ENCODE measurements at places on chromosomes 4 and X. TPM values are rescaled to one million over a fixed set of nuclear protein-coding genes. Genes with fewer than 3 reads are reported as not detected.
A peak's percentile ranks its signal among the peaks of the same experiment; 100 is the strongest.

- no peak for DNase-seq
Observed at GRCh38 chr4:30386266-30386895, 333.8 kb upstream of the PCDH7 start.

The TGIF2LX gene
- total RNA-seq, result not detected

The AKAP4 gene
- total RNA-seq, result not detected

DNA sequence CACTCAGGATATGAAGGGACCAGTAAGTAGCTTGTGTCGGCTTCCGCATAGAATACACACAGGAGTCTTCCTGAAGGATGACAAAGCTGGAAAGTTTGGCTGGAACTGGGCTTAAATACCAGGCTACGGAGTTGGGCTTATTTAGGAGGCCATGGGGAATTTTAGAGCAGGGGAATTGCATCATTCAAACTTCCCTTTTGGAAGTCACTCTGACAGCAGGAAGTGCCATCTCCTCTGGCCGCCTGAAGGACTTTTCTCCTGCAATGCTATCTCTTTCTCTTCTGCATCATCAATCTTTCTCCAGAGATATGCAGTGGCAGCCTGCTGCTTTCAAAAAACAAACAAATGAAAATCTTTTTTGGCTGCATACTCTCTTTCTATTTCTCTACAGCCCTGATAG, 48.4 kb upstream of the PAK3 start:
- no peak for DNase-seq

- no peak for DNase-seq
Observed at GRCh38 chr4:148268835-148269234, 173.4 kb downstream of the NR3C2 start.

The MAGEB1 gene
- total RNA-seq, result 0.33 TPM

DNA sequence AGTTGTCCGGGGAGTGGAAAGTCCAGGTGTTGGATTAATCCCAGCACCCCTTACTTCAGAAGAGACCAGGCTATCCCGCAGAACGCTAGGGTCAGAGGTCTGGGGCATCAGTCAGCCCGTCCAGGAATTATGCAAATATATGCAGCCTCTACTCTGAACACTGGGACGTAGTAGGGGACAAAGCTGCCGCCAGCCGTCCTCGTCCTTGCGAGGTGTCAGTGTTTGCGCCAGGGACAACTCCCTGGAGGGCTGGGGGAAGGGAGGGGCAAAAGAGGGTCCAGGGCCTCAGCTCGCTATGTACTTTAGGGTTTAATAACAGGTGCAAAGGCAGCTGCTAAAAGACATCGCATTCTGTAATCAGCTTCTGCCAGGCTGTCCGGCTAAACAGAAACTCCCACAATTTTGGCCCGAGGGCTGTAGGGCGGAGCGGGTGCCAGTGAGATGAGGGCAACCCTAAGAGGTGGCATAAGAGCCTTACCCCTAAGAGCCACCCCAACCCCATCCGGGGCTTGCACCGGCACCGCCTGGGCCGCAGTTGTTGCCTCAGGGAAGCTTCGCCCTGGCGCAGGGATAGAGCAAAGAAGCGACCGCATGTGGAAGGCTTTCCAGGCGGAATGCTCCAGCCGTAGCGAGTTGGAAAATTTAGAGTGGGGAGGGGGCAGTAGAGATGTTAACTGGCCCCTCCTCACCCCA, 8.4 kb downstream of the HAND2 start:
- no peak for DNase-seq

The EVC2 gene
- total RNA-seq, result 11.7 TPM

DNA sequence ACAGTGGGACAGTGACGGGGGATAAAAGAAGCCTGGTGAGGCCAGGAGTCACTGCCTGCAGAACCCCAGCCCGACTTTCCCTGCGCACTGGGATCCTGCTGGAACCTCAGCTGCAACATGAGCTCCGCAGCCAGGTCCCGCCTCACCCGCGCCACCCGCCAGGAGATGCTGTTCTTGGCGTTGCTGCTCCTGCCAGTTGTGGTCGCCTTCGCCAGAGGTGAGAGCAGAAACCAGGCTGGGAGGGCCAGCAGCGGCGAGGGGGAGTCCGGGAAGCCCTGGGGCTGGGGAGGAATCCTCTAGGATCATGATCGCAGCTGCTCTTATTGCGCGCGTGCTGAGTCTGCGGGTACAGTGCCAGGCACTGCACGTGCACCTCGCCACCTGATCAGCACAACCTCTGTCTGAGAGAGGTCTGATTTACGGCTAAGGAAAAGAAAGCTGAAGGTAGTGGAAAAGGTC, at the start of gene PF4V1:
TSS of gene PF4V1 (plus strand) at position 51 of the 459 bp plus-strand sequence. CDS start at position 118, 67 bp downstream.
- peak; percentile 93 for DNase-seq

DNA sequence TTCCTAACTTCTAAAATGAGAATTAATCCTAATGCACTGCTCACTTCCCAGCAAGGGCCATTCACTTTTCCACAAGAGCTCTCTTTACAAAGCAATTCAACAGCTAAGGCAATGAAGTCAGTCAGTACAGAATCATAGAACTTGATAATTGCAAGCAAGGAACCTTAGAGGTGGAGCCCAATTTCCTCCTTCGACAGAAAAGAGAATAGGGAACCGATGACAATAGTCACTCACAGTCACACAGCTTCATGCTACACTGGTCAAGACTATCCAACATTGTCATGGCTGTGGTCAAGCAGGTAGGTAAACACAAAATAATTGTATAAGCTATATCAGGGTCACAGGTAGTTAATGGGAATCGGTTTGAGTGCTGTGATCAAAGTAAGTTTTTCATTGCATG, 90.0 kb downstream of the ELOVL6 start:
- no peak for DNase-seq

- no peak for DNase-seq
Observed at GRCh38 chr4:53497487-53498244, 93.6 kb downstream of the LNX1 start.

DNA sequence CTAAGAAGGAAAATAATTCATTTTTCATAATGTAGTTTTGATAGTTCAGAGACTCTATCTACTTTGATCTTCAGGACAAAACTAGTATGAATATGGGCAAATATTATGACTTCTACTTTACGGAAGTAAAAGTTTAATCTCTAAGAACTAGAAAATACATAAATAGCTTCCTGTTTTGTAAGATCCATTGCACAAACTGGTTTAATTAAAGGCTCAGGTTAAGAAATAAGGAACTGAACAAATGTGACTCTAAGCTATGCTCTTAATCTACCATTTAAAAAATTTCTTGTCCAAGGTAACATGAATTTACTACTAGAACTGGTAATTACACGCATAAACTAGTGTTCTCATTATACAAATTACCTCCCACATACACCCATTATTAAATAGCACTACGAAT, 360.6 kb downstream of the INPP4B start:
- DNase-seq, result no peak

GRCh38 chr4:146439999-146440398, 81.7 kb downstream of the SLC10A7 start:
- DNase-seq, result no peak

The CCSER1 gene
- total RNA-seq, result 1.7 TPM

- DNase-seq, result no peak
Observed at GRCh38 chrX:53403535-53403934, 18.9 kb downstream of the SMC1A start.

DNA sequence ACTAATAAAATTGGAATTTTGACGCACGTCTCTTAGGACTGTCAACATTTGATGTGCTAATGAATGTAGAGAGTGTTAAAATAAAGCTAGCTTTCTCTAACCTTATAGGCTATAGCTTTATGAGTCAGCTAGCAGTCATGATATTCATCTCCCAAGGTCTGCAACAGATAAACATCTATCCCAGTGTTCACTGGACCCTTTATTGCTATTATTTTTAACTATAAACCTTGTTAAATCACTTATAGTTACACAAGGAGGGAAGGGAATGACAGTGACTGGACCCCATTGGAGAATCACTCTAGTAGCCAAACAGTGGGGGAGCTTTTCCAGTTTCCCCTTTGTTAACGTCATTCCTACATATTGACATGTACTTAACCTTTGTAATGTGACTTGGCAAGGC, 67.9 kb upstream of the SHISA3 start:
- DNase-seq, result no peak

- DNase-seq, result no peak
Observed at GRCh38 chr4:86720508-86721068, 126.5 kb downstream of the PTPN13 start.

GRCh38 chrX:118760025-118760424, 32.6 kb downstream of the IL13RA1 start:
- DNase-seq, result no peak

GRCh38 chrX:42538405-42538804, 239.6 kb downstream of the PPP1R2C start:
- no peak for DNase-seq

DNA sequence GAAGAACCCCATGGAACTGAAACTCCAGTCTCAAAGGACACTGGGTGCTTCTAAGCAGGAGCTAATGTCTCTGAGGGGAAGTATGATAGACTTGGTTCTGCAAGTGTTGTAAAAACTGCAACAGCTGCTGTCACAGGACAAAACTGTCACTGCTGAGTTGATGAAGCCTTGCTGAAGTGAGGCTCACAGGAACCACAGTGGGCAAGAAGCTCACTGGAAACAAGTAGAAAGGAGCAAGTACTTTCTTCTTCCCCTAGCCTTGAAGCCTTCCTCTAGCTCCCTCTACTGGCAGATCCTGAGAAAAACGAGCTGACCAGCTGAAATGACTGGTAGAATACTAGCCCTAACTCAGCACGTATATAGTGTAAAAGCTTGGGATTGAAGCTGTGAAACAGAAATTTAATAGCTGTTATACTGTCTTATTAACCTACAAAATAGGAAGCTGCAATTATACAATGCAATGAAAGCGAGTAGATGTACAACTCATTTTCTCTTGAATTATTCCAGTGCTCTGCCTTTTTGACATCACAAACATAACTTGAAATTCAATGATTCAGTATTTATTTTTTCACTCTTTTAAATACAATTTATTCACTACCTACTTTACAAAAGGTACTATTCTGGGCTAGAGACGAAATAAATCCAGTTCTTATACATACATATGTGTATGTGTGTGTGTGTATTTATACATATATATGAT, 91.4 kb downstream of the GABRB1 start:
- peak; percentile 92 for DNase-seq

The INTU gene
- total RNA-seq, result 18.1 TPM

The ESX1 gene
- total RNA-seq, result not detected

DNA sequence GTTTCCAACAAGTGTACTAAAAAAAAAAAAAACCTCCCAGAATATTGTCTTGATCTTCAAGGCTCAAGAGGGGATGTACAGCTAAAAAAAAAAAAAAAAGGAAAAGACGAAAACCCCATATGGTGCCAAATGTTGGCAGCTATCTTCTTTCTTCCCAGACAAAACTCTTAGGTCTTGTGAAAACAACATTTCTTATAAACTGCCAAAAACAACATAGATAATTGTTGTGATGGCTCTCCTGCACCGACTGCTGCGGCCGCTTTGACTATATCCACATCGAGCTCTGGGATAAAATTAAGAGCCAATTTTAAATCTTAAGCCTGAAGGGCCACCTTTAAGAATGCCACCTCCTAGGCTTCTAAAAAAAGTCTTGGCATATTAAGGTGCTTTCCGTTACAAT, 23.5 kb downstream of the PDGFC start:
- no peak for DNase-seq

DNA sequence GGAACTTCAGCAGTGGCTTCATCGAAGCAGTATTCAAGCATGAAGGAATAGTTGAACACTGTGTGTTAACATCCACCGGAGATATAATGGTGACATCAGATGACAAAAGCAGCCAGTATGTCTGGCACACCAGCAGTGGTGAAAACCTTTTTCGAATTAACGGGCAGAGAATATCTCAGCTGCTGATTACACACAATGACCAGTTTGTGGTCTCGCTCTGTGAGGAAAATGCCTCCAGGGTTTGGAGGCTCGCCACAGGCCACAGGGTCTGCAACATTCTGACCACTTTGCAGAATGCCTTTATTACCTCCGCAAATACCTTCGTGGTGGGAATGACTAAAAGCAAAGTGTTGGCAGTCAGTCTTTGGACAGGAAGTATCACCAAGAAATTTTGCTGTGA, 201.5 kb downstream of the NWD2 start:
- no peak for DNase-seq

The CSAG1 gene
- not detected for total RNA-seq
